ENCODE measurements at places on chromosomes 5 and 9.

DNA sequence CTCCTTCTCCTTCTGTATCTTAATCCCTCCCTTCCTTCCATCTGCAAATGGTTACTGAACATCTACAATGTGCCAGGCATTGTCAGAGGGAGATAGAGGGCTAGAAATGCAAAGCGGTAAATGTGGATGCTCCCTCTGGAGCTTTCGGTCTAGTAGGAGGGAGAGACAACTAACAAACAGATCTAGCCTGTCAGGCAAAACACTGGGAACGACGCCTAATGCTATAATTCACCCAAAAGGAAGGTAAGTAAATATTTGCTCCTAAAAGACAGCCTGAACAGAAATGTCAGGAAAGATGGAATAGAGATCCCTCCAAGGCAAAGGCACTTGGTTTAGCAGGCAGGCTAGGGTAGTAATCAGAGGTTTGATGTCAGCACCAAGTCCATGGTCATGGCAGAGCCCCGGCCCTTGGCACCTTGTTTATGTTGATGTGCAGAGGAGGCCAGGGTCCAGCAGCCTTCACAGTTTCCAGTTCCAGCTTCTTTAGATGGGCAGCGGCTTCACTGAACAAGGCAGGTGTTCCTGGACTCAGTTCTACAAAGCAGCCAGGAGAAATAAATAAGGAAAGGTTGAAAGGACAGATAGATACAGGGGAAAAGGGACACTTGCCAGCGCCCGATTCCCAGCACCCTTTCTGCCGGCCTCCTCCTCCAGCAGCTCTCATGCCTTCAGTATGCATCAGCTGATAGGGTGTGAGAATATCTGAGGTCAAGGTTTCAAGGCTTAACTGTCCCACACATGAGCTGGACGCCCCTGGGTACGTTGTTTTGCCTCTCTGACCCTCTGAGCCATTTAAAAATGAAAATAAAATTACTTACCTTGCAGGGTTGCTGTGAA, 46.5 kb upstream of the FRRS1L start:
- no peak overlapping the region for H3K4me3 ChIP-seq
- DNase-seq, result no peak
- H3K27me3 ChIP-seq, result no peaks in the 10 kb centered on the region
- H3K4me1 ChIP-seq, result no peaks in the 10 kb centered on the region
- H3K36me3 ChIP-seq, result no peaks in the 10 kb centered on the region
- no peak overlapping the region for H3K27ac ChIP-seq

DNA sequence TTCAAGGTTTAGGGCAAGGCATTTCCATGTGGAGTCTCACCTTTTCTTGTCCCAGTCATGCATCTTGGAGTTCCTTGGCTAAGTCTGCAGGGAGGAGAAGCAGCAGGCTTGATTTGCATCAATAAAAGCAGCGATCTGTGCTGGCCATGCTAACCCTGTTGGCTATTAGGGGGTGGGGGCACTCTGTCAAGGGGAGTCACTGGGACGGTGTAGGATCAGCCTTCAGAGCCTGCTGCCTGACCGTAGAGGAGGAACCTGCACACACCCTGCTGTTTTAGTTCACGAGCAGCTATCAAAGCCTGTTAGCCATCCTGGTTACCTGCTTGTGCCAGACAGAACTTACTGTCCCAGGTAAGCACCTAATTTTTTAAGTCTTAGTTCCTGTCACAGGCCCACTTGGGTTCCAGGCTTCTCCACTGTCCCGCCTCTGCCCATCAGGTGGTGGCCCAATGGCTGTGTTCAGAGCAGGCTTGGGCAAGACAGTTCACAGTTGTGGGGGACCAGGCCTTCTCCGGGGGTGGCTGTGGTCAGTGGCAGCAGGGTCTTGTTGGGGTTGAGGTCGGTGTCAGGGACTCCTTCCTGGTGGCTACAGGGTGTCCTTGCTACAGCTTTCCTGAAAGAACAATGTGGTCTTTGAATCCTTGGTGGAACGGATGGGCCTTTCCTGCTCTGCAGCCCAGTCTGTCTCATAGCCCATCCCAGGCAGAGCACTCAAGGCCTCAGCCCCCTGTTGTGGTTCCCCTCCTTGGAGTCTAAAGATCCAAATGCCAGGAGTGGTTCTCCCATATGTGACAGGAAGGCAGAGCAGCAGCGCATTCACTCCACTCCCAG, 43.7 kb downstream of the SECISBP2 start:
- peaks cover 5% of the 10 kb centered on the region for H3K4me1 ChIP-seq
- DNase-seq, result no peak
- H3K4me3 ChIP-seq, result no peak overlapping the region

DNA sequence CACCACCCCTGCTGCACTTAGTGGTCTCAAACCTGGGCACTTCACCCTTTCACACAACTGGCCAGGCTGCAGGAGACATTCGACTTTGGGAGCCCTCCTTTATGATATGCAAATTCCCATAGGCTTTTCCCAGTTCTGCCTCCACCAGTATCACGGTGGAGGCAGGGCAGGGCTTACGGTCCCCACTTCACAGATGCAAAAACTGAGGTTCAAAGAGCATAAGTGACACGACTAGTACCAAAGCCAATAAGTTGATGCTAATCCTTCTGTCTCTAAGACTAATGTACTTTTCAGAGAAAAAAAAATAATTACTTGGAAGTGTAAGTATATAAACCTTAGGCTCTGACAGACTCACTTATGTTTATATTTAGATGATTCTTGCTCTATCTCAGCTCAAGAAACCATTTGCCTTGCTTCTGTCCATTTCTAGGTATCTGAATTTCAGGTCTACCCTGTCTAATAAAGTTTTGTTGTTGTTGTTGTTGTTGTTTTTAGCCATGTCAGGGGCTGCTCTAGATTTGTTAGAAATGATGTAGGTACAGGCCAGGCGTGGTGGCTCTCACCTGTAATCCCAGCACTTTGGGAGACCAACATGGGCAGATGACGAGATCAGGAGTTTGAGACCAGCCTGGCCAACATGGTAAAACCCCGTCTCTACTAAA, 10.7 kb downstream of the GALNT10 start:
- DNase-seq, result no peak
- H3K27me3 ChIP-seq, result no peaks in the 10 kb centered on the region

GRCh38 chr5:135460246-135461033, 8.3 kb upstream of the TIFAB start:
- no peak overlapping the region for H3K4me3 ChIP-seq
- H3K36me3 ChIP-seq, result no peaks in the 10 kb centered on the region
- no peak for DNase-seq
- peaks cover 5% of the 10 kb centered on the region for H3K4me1 ChIP-seq
- H3K27ac ChIP-seq, result no peak overlapping the region

DNA sequence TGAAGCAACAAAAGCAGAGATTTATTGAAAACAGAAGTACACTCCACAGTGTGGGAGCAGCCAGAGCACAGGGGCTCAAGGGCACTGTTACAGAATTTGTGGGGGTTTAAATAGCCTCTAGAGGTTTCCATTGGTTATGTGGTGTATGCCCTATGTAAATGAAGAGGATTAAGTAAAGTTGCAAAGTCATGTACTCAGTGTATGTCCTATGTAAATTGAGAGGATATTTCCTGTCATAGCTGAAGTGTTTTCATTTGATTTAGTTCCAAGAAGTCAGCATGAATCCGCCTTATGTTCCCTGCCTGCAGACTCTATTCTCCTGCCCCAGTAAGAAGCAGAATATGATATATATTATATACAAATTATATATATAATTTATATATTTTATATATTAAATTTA, 966.0 kb upstream of the COX7C start:
- no peak overlapping the region for H3K27ac ChIP-seq
- no peak for DNase-seq
- H3K27me3 ChIP-seq, result no peaks in the 10 kb centered on the region

GRCh38 chr5:145752534-145752933, 82.6 kb downstream of the PRELID2 start:
- no peaks in the 10 kb centered on the region for H3K27me3 ChIP-seq
- DNase-seq, result no peak
- H3K4me3 ChIP-seq, result no peak overlapping the region
- H3K4me1 ChIP-seq, result no peaks in the 10 kb centered on the region

DNA sequence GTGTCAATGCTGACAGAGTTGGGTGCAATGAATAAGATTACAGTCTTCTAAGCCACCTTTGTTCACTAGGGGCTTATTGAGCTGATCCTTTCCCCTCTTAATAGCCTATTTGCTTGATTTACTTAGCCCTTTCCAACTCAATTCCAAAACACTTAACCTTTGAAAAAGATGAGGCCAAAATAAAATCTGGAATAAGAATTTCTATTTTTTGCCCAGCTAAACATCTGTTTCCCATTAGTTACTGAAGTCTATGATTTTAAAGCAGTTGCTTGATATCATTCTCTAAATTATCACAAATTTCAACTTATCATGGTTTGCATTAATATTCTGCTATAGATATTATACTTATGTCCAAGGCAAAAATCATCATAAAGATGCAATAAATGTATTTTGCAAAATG, 1272.0 kb upstream of the ACO1 start:
- no peaks in the 10 kb centered on the region for H3K36me3 ChIP-seq
- H3K27ac ChIP-seq, result no peak overlapping the region
- H3K4me1 ChIP-seq, result no peaks in the 10 kb centered on the region

DNA sequence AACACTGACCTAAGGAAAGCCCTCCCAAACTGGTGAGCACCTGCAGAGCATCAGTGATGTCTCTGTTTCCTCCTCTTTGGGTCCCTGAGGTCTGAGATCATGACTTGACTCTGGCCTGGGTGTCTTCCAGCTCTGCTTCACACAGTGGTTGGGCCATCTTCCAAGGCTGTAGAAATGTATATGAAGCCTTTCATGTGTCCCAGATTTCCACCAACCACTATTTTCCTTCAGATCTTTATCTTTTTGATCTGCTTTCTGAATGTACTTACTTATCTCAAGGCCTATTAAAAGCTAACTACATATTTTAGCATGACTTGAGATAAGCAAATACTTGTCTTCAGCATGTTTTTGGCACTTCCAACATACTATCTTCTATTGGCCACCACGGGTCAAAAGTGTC, 47.1 kb downstream of the PRELID2 start:
- DNase-seq, result no peak
- H3K27me3 ChIP-seq, result no peaks in the 10 kb centered on the region
- H3K27ac ChIP-seq, result no peak overlapping the region
- H3K4me1 ChIP-seq, result no peaks in the 10 kb centered on the region

- H3K27ac ChIP-seq, result no peak overlapping the region
- no peaks in the 10 kb centered on the region for H3K27me3 ChIP-seq
- H3K4me3 ChIP-seq, result no peak overlapping the region
- H3K4me1 ChIP-seq, result peaks cover 12% of the 10 kb centered on the region
Measured at GRCh38 chr5:112742424-112742823, 4.7 kb downstream of the APC start.

DNA sequence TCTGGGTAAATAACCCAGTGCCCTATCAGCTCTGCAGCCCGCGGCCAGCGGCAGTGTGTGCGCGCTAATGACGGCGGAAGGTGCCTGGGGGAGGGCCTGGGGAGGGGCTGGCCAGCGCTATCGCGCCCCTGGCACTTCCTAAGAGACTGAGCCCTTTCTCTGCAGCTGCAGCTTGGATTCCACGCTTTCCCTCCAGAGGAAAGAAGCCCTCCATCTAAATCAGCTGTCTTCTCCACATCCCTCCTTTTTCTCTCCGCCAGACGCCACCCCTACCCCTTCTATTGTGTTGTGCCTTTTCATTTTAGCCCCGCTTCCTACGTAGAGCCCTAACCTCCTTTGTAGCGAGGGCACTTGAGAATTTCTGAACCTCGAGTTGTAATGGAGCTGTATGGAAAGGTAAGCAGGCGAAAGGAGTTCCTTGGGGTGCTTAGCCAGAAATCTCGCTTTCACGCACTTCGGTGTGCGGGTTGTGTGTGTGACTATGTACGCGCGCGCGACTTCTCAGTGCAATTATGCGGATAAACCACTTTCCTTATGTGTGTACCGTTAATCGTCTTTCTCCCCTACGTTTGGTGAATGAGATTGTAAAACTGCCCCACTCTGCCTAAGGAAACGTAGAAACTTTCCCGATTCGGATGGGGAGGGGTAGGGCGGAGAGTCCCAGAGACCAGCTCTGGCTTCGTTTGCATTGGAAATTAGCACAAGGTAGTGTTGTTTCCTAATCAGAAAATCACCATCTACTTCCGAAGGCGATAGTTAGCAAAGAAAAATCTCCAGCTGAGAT, 664 bp upstream of the RAB3C start:
- no peak overlapping the region for H3K27ac ChIP-seq
- H3K4me3 ChIP-seq, result peak overlapping the region; percentile 38
- H3K36me3 ChIP-seq, result no peaks in the 10 kb centered on the region
- no peak for DNase-seq

GRCh38 chr9:2043881-2044462, 28.8 kb downstream of the SMARCA2 start:
- peaks cover 72% of the 10 kb centered on the region for H3K36me3 ChIP-seq
- peaks cover 9% of the 10 kb centered on the region for H3K4me1 ChIP-seq
- H3K27ac ChIP-seq, result no peak overlapping the region
- no peaks in the 10 kb centered on the region for H3K27me3 ChIP-seq

DNA sequence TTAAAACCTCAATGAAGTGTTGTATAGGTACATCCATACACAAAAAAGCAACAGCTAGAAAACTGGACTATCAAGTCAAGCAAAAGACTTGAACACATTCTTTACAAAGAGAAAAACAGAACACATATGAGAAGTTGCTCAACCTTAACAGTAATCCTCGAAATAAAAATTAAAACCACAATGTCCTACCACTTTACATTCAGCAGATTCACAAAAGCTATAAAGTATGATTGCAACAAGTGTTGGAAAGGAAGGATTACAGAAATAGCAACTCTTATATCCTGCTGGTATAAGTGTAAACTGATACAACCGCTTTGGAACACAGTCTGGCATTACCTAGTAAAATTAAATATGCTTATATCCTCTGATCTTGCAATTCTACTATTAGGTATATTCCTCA, 28.5 kb upstream of the GOLGA1 start:
- H3K27me3 ChIP-seq, result no peaks in the 10 kb centered on the region
- H3K27ac ChIP-seq, result no peak overlapping the region
- peaks cover 10% of the 10 kb centered on the region for H3K4me1 ChIP-seq
- DNase-seq, result no peak
- H3K4me3 ChIP-seq, result no peak overlapping the region

DNA sequence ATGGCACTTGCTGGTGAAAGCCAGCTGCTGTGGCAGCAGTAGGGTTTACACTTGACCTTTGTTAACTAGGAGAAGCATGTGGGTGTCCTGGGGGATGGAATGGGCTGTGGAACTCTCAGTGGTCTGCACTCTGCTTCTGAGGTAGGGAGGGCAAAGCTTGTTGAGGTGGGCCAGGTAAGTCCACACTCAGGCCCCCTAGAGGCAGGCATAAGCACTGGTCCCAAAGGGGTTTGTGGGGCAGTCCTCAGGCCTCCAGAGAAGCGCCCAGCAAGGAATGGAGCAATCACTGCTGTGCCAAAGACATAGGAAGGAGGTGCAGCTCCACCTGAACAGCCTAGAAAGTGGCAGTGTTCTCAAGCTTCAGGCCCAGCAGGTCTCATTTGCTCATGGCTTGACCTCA, 34.7 kb downstream of the INSL4 start:
- no peak for DNase-seq
- no peaks in the 10 kb centered on the region for H3K4me1 ChIP-seq
- H3K4me3 ChIP-seq, result no peak overlapping the region
- H3K27me3 ChIP-seq, result no peaks in the 10 kb centered on the region
- H3K27ac ChIP-seq, result no peak overlapping the region

All from CD4-positive, alpha-beta T cell (primary cell).